Activated T-helper 1 cell treated with anti-CD3 and anti-CD28 coated beads, Interleukin-2, amount 50 U/mL, for 16 hours (primary cell): ENCODE measurements at places on chromosomes 13 and 19.

GRCh38 chr13:60619461-60619860, 222.4 kb downstream of the TDRD3 start:
- DNase-seq, result no peak

DNA sequence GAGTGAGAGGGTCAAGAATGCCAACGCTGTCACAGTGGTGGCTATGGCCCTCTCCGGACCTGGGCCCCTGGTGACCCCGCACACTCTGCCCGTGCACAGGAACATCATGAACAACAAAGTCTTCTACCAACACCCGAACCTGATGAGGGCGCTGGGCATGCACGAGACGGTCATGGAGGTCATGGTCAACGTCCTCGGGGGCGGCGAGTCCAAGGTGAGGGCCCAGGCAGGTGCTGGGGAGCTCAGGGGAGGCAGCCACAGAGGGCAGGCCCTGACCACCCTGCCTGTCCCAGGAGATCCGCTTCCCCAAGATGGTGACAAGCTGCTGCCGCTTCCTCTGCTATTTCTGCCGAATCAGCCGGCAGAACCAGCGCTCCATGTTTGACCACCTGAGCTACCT, 62.6 kb downstream of the RYR1 start:
- no peak for DNase-seq

- no peak for DNase-seq
These were observed 30.3 kb downstream of the TDRD3 start for GRCh38 chr13:60427285-60427684.

DNA sequence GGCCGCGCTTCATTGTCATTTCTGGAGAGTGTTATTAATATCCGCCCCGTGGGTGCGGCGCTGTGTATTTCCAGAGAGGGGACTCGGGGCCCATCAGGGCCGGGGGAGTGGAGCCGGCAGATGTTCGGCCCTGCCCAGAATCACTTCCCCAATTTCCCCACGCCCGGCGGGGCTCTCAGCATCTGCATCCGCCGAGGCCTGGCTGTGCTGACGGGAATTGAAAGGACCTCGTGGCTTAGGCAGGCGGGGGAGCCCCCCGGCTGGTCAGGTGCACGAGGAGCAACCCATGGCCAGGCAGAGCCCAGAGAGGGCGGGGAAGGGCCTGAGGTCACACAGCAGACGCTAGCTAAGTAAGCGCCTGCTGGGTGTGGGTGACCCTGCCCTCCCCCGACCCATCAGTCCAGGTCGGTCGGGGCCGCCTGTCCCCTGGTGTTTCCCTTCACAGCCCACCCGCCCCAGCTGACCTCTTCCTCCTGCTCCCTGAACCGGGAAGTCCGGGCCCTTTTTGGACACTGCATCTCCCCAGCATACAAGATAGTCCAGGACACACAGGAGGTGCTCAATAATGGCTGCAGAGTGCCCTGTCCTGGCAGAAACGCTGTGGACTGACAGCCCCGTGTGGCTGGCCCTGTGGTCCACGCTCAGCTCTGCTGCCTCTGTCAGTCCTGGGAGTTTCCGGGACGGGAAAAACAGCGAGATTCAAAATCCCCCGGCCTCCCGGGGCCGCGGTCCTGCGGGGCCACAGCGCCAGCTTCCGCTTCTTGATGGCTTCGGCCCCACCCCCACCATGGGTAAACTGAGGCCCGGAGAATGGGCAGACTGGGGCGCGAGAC, 22.1 kb downstream of the ARID3A start:
- DNase-seq, result no peak

DNA sequence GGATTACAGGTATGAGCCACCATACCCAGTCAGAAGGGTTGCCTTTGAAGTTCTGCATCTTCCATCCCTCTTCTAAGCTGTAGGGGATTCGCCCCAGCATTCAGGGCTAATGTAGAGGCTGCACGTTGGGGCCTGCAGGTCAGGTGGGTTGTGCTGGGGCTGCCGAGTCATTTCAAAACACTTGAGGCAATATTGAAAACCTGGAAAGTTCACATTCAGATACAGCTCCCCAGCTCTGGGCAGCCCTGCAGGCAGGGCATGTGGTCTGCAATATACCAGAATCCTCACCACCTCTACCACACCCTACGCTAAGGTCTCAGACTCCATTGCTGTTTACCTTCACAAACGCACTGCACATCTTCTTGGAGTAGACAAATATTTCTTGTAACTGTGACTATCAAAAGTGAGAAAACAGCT, 24.6 kb downstream of the CCNE1 start:
- DNase-seq, result no peak

- no peak for DNase-seq
These were observed 1.6 kb downstream of the PKN1 start for GRCh38 chr19:14434543-14435319.

DNA sequence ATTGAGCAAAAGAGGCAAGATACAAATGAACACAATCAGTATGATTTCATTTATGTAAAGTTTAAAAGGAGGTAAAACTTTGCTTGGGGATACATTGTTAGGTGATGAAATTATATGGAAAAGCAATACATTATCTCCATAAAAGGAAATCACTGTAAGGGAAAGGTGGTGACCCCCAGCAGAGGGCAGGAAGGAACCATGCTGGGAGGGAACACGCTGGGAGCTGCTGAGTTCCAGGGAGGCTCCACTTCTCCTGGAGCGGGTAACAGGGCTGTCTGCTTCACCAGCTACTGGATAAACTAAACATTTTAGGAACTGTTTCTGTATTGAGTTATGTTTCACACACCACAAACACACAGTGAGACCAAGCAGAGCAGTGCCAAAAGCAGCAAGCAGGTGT, 91.2 kb downstream of the KATNAL1 start:
- no peak for DNase-seq

- no peak for DNase-seq
These were observed 23.3 kb downstream of the ZBTB7A start for GRCh38 chr19:4043401-4043800.

- no peak for DNase-seq
These were observed 5.4 kb downstream of the GATAD2A start for GRCh38 chr19:19410553-19411550.

GRCh38 chr19:42276284-42276683, 7.2 kb downstream of the CIC start:
- DNase-seq, result no peak

- DNase-seq, result no peak
These were observed 69.1 kb upstream of the FLT1 start for GRCh38 chr13:28564030-28564429.

DNA sequence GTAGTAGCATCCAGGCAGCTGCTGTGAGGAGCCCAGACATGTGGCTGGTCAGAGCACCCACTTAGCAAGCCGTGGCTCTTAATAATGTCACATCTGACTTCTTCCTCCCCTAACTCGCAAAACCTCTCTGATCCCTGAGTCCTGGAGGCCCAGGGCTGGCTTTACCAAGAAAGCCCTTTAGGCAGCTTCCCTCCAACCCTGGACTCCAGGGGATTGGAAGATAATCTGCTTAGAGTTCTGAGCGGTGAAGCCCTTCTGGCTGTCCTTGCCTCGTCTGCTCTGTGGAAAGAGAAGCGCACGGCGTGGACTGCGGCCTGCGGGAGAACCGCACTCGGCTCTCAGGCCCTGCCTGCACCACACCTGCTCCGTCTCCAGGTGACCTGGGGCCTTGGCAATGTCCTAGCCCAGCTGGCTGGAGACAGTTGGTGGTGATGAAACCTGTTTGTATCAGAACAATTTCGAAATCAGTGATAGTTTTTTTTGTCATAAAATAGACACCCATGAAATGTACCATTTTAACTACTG, 64.5 kb upstream of the MCF2L start:
- DNase-seq, result no peak

DNA sequence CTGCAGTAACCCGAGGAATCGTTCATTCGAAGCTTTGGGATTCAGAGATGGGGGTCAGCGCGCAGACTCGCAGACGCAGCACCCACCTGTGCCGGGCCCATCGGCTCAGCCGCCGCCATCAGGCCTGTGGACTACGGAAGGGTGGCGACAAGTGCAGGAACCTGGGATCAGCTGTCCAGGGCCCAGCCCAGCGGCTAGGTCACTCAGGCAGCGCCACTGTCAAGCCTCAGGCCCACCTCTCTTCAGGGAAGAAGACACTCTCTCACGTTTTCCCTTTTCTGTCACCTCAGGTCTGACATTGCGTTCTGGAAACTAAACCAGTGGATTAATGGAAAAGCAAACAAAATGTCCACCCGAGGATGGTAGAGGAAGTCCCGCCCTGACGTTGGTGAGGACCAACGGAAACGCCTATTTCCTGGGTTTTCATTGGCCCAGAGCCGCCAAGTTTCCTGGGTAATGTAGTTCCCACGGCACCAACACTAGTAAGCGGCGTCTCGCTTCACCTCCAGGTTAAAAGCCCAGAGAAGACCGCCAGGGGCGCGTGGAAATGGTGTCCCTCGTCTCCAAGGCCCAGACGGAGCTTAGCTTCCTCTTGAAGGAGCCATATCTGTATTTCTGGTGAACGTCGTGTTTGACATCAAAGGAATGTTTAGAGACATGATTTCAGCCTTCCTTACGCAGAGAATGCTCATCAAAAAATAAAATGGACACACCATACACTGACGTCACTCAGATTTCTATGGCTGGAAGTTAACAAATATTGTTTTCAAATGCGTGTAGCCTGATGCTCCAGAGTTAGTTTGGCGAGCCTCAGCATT, at the start of gene ZNF772:
TSS of gene ZNF772 (minus strand) at position 376 of the 818 bp plus-strand sequence. CDS start at position 119, 257 bp downstream.
- DNase-seq, result peak; percentile 68

DNA sequence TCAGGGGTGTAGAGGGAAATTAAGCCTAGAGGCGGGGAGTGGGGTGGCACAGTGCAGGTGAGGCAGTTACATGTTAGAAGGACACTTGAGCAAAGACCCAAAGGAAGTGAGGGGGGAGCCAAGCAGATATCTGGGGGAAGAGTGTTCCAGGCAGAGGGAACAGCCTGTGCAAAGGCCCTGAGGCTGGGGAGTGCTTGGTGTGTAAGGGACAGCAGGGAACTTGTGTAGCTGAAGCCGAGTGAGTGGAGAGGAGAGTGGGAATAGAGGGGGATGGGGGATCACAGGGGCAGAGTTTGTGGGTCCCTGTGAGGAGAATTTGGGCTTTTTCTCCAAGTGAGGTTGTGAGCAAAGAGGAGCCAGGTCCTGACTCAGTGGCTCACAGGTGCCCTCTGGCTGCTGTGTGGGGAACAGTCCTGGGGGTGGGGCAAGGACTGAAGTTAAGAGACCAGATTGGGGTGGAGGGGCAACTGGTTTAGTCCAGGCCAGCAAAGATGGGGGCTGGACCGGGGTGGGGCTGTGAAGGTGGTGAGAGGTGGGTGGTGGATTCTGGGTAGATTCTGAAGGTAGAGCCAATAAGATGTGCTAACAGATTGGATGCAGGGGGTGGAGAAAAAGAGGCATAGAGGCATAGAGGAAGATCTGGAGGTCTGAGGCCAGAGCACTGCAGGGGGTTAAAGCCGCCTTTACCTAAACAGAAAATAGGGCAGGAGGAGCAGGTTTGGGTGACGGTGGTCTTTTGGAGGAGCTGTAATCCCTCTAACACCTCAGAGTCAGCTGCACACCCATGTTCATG, 75.3 kb downstream of the CACNA1A start:
- peak; percentile 5 for DNase-seq

DNA sequence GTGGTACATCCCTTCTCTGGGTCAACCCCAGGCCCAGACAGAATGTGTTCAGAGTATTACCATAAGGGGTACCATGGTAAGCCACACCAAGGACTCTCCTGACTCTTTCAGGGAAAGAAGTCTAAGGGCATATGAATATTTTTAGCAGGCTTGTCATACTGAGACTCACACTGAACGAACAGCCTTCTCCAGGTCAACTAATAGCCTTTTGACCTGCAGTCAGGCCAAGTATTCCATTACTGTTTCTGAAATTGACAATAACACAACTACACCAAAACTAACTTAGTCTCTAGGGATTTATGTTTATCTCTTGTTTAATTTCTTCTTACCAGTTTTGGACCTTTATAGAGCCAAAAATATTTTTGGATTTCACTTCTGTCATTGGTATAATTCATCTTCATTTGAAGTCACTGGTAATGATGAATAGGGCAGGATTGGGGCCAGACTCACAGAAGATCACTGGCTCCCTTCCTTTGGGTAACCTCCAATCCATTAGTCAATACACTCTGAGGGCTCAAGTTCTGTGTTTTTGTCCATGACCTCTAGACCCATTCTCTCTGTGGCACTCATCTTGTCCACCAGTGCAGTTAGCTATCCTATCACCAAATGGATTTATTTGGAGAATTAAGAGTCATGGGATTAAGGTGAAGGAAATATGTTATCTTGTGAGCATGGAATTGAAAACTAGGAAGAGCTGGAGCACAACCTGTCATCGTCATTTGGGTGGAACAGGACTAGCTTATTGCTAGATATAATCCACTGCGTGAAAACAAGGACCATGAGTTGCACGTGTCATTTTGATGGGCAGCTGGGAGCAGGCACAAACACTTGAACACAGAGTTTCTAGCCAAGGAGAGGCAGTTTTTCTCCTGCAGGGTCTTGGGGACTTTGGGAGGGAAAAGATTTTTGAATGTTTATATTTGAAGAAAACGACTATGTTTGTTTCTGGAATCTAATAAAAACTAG, 313.3 kb downstream of the DCLK1 start:
- DNase-seq, result no peak

- no peak for DNase-seq
These were observed 10.3 kb upstream of the PAN3 start for GRCh38 chr13:28128030-28128429.

DNA sequence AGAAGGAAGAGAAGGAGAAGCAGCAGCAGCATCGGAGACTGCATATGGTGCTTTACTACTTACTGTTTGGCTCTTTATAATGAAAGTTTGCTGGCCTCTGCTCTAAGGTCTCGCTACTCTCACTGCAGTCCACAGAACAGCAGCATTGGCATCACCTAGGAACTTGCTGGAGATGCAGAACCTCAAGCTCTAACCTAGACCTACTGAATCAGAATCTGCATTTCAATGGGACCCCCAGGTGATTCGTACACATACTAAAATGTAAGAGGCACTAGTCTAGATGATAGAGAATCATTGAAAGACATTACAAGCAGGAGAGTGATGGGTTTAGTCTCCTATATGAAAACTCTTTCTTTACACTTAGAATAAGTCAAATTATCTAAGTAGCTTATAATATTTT, 270.6 kb downstream of the KLF5 start:
- no peak for DNase-seq

- DNase-seq, result no peak
These were observed 373.8 kb downstream of the DACH1 start for GRCh38 chr13:71493189-71493588.

- DNase-seq, result no peak
These were observed 39.4 kb downstream of the IER2 start for GRCh38 chr19:13189600-13189999.

GRCh38 chr13:95813139-95813538, 136.2 kb downstream of the DNAJC3 start:
- no peak for DNase-seq

DNA sequence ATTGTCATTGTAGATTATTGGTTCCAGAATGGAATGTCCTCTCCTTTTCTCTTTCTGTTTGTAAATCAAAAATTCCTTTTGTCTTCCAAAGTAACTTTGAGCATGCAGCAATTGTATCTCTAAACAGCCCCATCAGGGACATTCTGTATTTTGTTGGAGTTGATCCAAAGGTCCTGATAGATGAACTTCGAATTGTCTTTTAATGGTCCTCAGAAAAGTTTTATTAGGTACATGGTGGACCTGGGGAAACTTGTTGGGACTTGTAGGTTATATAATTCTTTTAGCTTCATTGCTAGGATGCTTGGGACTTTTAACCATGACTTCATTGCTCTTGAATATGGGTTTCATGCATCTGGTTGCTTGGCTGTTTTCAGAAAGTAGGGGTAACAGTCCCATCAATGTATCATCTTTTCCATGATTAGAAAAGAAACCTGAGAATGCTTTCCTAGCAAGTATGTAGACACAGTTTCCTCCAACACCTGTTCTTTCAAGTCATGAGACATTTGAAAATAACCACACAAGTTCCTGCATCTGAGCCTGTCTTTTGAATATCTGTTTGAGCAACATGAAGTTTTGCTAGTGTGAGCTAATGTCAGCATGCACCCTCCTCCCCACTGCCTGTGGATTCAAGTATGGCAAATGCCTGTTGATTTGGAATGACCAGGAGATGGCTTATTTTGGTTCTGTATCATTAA, 413.1 kb downstream of the KCNRG start:
- no peak for DNase-seq
